ENCODE measurements at places on chromosomes 3 and 15.

GRCh38 chr15:66017792-66018487, 148.6 kb downstream of the RAB11A start:
- no peak for DNase-seq

GRCh38 chr15:53522991-53523390, 236.5 kb downstream of the WDR72 start:
- no peak for DNase-seq

GRCh38 chr3:11405323-11405722, 133.1 kb downstream of the ATG7 start:
- DNase-seq = no peak

DNA sequence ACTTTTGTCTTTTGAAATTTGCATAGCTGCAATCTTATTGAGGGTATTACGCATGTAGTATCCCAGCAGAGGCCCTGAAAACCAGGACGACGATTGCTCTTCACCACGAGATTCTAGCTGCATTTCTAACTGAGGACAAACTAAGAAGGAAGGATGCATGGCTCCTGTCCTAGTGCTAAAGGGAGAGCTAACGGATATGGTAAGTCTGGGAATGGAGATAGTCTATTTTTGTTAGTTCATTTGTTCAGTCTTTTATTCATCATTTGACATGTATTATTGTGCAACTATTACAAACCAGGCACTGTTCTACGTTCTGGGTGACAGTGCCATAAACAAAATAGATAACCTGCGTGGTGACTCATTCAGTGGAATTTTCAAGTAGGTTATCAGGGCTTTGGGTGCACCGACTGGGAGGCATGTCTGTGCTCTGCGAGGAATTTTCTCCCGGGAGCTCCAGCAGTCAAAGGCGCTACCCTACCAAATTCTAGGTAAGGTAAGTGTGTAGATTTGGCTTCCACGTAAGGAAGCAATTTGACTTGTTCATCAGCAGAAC, 51.9 kb upstream of the ETV5 start:
- DNase-seq = no peak

DNA sequence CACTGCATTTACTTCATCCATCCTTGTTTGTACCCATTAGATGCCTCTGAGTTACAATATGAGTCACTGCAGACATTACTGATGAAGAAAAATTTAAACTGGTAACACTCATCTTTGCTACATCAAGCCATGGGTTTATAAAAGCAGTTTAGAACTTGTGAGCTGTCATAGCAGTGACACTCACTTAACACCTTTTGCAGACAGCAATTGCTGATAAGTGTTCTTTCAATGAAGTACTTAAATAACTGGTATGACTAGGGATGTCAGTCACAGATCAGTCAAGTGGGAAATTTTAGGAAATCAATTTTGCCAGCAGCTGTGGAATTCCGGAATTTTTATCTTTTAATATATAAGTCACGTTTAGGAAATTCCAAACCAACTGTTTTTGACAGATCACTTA, 643.0 kb downstream of the TBL1XR1 start:
- DNase-seq = no peak

DNA sequence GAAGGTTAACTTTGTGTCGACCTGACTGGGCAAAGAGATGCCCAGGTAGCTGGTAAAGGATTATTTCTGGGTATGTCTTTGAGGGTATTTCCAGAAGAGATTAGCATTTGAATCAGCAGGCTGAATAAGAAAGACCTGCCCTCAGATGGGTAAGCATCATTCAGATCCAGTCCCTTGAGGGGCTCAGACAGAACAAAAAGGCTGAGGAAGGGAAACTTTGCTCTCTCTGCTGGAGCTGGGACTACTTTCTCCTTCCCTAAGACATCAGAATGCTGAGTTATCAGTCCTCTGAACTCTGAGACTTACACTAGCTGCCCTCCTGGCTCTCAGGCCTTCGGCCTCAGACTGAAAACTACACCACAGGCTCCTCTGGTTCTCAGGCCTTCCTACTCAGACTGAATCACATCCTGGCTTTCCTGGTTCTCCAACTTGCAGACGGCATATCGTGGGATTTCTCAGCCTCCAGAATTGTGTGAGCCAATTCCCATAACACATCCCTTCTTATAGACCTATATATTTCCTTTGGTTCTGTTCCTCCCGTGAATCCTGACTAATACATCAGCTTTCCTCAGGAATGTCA, 982.9 kb downstream of the TUSC7 start:
- DNase-seq = no peak

- DNase-seq = no peak
Measured at GRCh38 chr3:59802045-59802444, 752.2 kb upstream of the CFAP20DC start.

DNA sequence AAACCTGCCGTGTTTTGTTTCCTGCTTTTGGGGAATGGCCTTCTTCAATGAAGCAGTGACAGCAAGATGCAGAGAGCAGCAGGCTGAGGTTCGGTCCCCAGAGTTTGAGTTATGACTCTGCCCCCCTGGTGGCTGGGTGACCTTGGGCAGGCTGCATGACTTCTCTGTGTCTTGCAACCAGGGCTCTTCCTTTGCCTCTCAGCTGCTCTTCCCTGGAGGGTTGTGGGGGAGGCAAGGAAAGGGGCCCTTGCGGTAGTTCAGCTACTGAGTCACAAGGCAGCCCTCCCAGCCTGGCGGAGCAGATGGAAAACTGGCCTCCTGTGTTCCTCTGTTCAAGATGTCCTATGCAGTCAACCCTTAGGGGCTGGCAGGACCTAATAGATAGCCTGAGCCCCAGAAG, 17.1 kb downstream of the CTXND1 start:
- no peak for DNase-seq

DNA sequence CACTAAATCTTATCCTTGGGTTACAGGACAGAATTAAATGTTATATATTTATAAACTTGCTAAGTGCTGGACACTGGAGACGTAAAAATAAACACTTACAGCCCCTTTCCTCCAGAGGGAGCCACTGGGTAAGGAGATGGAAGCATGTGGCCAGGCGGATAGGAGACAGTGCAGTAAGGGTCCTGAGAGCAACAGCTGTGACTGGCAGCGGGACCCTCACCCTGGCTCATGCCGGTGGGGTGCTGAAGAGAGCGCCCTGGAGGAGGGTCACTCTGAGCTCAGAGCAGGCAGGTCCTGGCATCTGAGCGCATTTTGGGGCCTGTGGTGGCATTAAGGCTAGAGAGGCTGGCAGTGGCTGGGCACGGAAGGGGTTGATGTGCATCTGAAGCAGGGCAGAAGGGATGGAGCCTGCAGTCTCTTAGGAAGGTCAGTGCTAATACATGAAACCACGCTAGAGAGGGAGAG, 16.0 kb downstream of the SEC61A1 start:
- no peak for DNase-seq

GRCh38 chr15:91853948-91854638, 585 bp downstream of the SLCO3A1 start:
- no peak for DNase-seq

- DNase-seq = no peak
Measured at GRCh38 chr15:67917037-67917436, 77.2 kb upstream of the RNU6-1 start.

GRCh38 chr3:32843510-32844321, 25.9 kb downstream of the TRIM71 start:
- DNase-seq = no peak

- DNase-seq = no peak
Measured at GRCh38 chr3:35194666-35195065, 444.7 kb upstream of the ARPP21 start.

GRCh38 chr3:13474021-13474420, 6.1 kb upstream of the HDAC11 start:
- no peak for DNase-seq

DNA sequence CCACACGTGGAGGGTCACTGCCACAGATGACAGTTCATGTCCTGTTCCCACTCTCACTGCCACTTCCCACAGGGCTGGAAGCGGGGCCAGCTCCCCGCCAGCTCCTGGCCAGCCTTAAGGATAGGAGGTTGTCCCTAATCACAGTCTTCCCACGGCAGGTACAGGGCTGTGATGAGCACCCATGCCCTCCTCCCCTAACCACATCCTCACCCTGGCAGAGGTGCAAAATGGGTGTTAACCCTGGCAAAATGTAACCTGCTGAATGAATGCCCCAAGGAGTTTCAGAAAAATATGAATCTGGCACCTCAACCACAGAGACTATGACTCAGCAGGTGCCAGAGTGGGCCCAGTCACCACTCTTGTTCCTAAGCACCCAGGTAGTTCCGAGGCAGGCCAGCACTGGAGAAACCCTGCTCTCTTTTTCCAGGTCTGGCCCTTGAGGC, 185.1 kb upstream of the TPM1 start:
- no peak for DNase-seq

DNA sequence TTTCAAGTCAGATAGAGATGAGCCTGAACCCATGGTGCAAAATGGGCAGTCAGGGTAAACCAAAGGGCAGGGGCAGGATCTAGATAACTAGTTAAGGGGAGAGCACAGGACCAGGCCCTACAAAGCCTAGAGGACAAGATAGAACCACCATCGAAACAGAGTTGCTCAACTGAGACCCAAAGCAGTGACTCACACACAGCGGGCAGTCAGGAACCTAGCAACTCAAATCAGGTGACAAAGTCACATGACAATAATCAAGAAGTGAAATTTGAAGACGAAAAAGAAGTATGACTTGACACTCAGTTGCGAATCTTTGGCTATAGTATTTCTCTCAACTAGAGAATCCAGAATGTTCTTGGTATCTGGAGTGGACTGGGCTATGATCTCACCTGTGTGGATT, 136.0 kb upstream of the PTPRG start:
- DNase-seq = no peak

- DNase-seq = no peak
Measured at GRCh38 chr3:150547045-150547741, 606 bp downstream of the EIF2A start.

- no peak for DNase-seq
Measured at GRCh38 chr3:183381179-183381578, 47.2 kb downstream of the MCF2L2 start.

DNA sequence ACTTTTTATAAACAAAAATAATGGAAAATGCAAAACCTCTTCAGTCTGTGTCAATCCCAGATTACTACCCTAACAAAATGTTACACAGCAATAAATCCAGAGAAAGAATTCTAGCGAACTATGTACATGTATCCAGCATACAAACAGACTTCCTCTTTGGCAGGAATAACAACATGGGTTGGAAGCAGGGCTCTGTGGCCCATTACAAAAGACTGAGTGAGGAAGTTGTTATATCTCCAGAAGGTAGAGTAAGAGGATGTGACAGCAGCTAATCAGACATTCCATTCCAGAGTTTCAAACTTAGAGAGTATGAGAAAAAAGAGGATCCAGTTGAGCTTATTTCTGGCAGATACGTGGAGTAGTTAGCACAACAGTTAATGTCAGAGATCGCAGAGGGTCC, 294.0 kb upstream of the PLSCR5 start:
- no peak for DNase-seq

GRCh38 chr3:184133840-184134745, 1.1 kb upstream of the EIF2B5 start:
- peak; percentile 31 for DNase-seq

DNA sequence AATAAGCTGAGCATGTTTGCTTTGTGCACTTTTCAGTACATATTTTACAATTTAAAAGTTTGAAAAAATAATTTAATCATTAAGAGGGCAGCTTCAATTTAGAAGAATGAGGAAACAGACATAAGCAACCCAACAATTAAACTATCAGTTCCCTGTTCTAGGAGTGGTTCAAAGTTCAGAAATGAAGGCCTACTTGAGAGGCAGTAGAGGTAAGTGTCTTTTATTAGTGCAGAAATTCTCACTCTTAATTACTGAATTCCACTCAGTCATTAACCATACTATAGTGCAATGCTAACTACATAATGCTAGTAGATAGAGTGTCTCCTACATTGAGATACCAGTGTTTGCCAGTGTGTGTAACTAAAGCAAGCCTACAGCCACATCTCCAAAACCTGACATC, 73.1 kb downstream of the TNIK start:
- no peak for DNase-seq

DNA sequence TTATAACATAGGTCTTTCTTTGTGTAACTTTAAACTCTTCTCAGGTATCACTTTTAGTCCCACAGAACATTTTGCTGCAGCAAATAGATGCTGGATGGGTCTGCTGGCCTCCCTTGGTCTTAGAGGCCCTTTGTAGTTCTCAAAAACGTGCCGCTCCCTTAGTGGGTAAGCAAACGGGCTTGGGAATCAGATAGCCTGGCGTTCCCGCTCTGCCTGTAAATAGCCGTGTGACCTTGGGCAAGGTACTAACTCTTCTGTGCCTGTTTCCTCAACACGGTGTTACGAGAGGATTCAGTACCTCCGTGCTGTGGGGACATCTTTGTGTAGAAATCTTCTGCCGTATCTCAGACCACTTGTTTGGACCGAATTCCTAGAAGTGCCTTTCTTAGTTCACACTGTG, 64.4 kb downstream of the DNAJB8 start:
- DNase-seq = no peak

DNA sequence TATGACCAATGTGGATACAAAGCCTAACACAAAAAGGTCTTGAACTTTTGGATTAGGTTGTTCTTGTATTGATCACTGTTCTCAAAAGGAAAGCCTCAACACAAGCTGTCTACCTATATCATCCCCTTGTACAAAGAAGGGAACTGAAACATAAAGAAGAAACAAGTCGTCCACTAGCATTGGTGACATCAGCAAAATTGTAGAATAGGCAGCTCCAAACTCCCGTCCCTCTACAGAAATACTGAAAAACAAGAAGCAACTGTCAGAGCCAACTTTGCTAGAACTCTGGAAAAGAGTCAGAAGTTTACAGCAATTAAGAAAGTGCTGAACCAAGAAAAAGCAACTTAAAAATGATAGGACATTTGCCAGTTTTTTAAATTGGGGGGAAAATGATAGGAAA, 7.5 kb upstream of the NR1I2 start:
- DNase-seq = no peak

DNA sequence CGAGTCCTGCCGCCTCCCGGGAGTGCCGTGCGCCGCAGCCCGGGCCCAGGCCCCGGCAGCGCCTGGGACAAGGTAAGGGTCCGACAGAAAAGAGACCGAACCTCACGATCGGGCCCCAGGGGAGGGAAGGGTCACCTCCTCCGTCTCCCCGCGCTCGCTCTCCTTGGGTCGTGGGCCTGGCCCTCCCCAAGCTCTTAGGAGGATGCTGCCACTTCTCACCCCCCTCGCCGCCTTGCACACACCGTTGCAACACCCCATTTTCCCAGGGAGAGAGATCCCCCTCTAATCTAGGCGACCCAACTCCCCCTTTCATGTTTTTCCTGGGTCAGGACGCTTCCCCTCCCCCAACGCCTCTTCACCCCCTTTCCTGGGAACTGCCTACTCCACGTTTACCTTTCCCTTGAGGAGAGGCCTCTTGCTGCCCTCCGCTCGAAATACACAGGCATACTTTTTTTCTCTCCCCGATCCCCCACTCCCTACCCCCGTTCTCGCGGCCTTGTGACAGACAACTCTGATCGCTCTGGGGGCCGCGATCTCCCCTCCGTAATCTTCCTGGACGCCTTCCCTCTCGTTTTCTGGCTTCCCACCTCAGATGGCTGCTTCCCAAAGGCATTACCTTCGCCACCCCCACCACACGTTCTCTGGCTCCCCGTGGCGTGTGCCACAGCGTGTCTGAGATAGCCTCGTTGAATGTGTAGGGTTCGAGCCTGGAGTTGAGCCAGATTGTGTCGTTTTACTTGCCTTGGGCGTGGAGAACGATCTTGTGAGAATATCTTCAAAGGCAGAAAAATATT, 688 bp downstream of the SETD5 start:
- no peak for DNase-seq
